ENCODE measurements at places on chromosomes 7 and 10.

DNA sequence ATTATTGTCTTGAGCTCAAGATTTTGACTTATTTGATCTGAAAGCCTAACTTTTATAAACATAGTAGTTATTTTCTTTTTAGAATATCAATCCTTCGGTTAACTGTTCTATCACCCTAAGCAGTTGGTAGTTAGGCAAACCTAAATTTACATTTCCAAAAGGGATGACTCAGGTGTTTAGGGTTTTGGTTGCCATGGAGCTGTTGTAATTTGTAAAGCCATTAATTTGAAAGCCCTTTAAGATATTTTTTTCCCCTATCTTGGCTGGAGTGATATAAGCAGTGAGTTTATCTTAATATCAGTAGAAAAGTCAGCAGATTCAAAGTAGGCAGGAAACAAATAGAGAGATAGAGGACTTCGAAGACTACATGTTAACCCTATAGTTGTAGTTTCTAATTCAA, 1472.6 kb upstream of the CELF2 start:
- no peak for DNase-seq

DNA sequence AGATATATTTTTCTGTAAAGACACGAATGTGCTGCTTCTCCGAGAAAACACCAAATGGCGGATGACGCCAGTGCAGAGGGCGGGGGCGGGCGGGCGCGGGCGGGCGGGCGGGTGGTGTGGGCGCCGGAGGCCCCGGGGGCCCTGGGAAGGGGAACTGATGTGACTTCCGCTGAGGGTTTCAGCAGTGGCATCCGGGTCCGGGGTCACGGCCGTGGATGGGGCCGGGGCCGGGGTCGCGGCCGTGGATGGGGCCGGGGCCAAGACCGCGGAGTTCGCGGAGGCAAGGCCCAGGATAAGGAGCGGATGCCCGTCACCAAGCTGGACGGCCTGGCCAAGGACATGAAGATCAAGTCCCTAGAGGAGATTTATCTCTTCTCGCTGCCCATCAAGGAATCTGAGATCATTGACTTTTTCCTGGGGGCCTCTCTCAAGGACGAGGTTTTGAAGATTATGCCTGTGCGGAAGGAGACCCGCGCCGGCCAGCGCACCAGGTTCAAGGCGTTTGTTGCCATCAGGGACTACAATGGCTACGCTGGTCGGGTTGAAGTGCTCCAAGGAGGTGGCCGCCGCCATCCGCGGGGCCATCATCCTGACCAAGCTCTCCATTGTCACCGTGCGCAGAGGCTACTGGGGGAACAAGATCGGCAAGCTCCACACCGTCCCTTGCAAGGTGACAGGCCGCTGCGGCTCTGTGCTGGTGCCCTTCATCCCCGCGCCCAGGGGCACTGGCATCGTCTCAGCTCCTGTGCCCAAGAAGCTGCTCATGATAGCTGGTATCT, 20.3 kb upstream of the IGF2BP3 start:
- no peak for DNase-seq

GRCh38 chr10:6068422-6068821, 6.3 kb upstream of the IL2RA start:
- DNase-seq, result no peak

DNA sequence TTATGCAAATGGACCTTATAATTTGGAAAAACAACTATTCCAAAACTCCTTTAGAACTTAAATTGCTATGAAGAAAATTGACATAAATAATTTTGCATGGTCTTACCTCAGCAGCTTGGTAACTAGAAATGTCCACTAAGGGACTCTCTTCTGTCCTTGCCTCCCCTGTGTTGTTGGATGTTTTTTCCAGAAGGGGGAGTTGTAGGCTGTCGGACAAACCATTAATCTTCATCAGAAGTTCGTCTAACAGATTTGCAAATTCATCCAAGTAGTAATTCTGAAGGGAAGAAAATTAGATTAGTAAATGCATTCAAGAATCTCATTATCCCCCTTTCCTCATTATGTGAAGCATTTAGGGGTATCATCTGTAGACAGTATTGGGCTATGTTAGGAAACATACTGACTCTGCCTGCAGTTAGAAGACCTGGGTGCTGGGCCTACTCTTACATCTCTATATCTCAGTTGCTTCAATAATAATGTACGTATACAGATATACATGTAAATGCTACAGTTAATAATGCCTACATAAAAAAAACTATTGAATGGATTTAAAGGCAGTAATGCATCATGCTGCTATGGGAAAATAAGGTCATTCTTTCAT, 155.6 kb downstream of the PKD1L1 start:
- DNase-seq, result no peak

- DNase-seq, result no peak
Observed at GRCh38 chr7:138776166-138776833, 21.5 kb upstream of the TMEM213 start.

DNA sequence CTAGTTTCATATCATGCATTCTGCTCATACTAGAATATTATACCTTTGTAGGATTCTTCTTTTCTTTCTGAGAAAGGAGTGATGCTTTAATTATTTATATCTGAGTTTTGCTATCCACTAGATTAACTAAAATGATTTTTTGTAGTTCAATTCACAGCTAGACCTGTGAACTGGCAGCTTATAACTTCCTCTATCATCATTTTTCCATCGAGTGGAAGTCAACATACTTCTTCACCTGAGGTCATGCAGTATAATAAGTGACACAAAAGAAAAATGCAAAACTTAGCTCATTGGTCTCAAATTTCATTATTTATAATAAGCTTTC, 8.0 kb downstream of the LRRN3 start:
- DNase-seq, result no peak

DNA sequence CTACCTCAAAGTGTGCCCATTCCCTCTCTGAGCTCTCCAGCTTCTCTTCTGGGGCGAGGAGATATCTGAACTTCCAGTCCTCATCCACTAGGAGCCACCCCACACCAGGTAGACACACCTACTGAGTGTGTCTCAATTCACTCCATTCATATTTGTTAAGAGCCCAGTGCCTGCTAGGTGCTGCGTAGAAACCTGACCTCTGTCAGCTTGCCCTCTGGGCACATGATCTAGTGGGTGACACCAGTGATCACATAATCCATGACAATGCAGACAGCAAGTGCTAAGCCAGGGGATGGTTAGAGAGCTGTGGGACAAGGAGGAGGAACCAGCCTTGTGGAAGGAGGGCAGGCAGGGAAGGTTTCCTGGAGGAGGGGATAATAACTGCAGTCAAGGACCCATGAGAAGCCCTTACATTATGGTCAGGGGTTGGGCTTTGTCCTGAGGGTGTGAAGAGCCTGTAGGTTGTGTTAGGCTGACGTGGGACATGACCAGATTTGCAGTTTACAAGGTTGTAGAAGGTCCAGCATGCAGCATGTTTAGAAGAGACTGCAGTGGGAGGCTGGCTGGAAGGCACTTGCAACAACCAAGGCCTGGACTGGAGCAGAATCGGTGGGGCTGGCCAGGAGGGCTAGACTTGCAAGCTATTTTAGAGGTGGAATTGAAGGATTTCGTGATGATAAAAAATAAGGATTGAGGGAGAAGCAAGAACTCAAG, 81.8 kb downstream of the COL13A1 start:
- DNase-seq, result no peak

DNA sequence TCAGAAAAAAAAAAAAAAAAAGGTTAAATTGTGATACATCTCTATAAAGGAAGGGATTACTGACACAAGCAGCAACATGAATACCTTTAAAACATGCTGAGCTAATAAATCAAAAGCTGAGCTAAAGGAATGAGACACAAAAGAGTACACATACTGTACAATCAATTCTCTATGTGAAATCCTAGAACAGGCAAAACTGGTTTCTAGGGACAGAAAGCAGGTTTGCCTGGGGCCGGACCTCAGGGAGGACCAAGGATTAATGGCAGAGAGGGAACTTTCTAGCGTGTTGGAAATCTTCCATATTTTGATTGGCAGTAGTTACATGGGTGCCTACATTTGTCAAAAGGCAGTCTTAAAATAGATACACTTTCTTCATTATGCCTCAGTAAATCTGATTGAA, 52.5 kb downstream of the KLRG2 start:
- no peak for DNase-seq

DNA sequence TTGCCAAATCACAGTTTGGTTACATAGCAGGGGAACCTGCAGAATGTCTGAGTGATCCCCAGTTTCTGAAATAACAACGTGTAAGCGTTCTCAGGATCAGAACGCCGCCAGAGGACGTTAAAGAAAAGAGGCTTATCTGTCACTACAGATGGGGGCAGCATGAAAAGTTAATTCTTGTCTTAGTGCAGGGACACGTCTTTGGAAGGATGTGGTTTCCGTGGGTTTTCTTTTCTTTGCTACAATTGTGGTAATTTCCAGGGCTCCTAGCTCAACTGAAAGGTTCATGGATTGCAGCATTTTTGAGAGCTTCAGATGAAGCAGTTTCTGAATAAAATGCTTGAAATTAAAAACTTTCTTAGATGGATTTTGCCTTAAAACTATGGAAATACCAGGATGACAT, 106.6 kb downstream of the PRKCQ start:
- no peak for DNase-seq

GRCh38 chr7:7851381-7851780, 117.2 kb upstream of the GLCCI1 start:
- no peak for DNase-seq

- DNase-seq, result no peak
Observed at GRCh38 chr10:82162549-82163195, 287.7 kb downstream of the NRG3 start.

GRCh38 chr7:30019387-30019786, 7.1 kb downstream of the FKBP14 start:
- no peak for DNase-seq

GRCh38 chr10:30883116-30883515, 148.5 kb downstream of the ZNF438 start:
- DNase-seq, result no peak

- DNase-seq, result no peak
Observed at GRCh38 chr10:44682507-44682906, 228.6 kb upstream of the TMEM72 start.

- peak; percentile 56 for DNase-seq
Observed at GRCh38 chr7:76069238-76069638, 21.3 kb downstream of the MDH2 start.

GRCh38 chr10:126508535-126509040, 120.3 kb upstream of the ADAM12 start:
- DNase-seq, result no peak

GRCh38 chr10:33623669-33624068, 289.2 kb upstream of the NRP1 start:
- no peak for DNase-seq

DNA sequence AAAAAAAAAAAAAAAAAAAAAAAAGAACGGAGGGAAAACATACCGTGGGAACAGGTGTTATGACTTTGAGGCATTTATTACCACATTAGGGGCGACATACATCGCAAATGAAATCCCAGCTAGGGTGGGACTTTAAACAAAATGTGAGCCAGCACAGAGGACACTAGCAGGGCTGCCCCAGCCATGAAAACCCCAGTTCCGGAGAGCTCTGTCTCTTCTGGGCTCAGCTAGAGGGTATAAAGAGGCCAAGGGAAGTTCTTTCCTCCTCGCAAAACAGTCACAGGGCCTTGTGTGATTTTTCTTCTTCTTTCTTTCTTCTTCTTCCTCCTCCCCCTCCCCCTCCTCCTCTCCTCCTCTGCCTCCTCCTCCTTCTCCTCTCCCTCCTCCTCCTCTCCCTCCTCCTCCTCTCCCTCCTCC, 59.9 kb upstream of the ECHDC3 start:
- DNase-seq, result no peak

GRCh38 chr10:100745882-100746783, 751 bp downstream of the PAX2 start:
- no peak for DNase-seq

GRCh38 chr10:83127942-83128575, 1011.2 kb upstream of the GHITM start:
- DNase-seq, result no peak

DNA sequence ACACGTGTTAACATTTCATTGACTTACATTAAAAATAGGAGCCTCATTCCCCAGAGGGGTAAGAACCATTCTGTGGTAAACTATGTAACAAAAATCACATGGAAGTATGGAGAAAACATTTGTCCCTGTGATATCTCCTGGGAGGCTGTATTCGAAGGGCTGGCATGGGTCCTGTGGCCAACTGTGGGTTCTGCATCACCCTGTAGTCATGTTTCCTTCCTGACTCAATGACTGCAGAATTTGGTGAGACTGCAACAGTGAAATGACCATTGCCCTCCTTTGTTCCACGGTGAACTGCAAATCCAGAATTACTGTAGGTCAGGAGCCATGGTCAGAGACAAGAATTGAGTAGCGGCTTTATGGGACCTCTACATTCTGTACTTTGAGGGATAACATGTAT, 3.6 kb upstream of the ZEB1 start:
- no peak for DNase-seq

Data from fibroblast of skin of left biceps (primary cell).